ENCODE measurements at places on chromosomes 4 and X. TPM values are rescaled to one million over a fixed set of nuclear protein-coding genes. Genes with fewer than 3 reads are reported as not detected.

The GASK1B gene
- total RNA-seq: 60.2 TPM

The GPRIN3 gene
- total RNA-seq: 6.2 TPM

GRCh38 chrX:118558926-118559325 is 63.3 kb downstream of the DOCK11 start:
- no peak for DNase-seq

The TBC1D8B gene
- 1.9 TPM for total RNA-seq

The LDB2 gene
- 18.5 TPM for total RNA-seq

DNA sequence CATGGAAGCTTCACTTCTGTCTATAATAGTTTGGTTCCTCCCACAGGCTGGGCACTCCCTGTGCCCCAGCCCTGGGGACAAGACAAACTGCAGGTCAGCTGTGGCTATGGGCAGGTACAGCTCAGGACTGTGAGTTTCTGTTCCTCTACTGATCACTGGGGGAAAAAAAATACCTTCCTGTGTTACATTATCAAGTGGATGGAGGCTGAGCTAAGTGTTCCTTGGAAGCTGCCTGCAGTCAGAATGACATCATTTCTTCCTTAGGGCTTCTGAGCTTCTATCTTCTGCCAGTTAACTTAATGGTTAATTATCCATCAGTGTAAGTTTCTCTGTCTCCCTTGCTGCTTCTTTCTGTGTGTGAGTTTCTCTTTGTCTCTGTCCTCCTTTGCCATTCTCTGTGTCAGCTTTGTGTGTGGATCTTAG is 4.6 kb downstream of the RAB33A start:
- no peak for DNase-seq

GRCh38 chrX:136781180-136781797 is 557 bp upstream of the ARHGEF6 start:
- no peak for DNase-seq

DNA sequence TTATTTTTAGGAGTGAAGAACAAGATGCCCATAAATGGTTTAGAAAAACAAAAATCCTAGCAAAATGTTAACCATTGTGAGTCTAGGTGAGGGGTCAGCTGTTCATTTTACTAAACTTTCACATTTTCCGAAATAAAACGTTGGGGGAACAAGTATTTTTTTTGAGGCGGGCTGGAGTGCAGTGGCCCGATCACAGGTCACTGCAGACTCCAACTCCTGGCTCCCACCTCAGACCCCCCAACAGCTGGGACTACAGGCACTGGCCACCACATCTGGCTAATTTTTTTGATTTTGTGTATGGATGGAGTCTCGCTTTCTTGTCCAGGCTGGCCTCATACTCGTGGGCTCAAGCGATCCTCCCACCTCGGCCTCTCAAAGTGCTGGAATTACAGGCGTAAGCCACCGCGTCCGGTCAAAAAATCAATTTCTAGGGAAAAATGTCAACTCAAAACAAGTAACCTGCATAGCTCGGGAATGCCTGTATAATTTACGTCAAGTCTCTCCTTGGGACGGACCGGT is 742 bp upstream of the TAF1 start:
- no peak for DNase-seq

The TRAM1L1 gene
- total RNA-seq: 0.56 TPM

GRCh38 chr4:12459126-12459525 is 1025.0 kb downstream of the RAB28 start:
- DNase-seq: no peak

Data from Right ventricle myocardium superior (tissue), 1 donor.